Activated CD8-positive, alpha-beta T cell treated with anti-CD3 and anti-CD28 coated beads, Interleukin-2, amount 10 ng/mL, durations not matched to agents 7 days and 5 days (primary cell): ENCODE measurements at places on chromosomes 16 and 17.
A peak's percentile ranks its signal among the peaks of the same experiment; 100 is the strongest.

GRCh38 chr17:40474419-40475002, 26.9 kb downstream of the TNS4 start:
- H3K4me3 ChIP-seq, result no peak overlapping the region
- H3K4me1 ChIP-seq, result peaks cover 34% of the 10 kb centered on the region
- H3K27ac ChIP-seq, result peak overlapping the region; percentile 46
- H3K36me3 ChIP-seq, result peaks cover 14% of the 10 kb centered on the region

DNA sequence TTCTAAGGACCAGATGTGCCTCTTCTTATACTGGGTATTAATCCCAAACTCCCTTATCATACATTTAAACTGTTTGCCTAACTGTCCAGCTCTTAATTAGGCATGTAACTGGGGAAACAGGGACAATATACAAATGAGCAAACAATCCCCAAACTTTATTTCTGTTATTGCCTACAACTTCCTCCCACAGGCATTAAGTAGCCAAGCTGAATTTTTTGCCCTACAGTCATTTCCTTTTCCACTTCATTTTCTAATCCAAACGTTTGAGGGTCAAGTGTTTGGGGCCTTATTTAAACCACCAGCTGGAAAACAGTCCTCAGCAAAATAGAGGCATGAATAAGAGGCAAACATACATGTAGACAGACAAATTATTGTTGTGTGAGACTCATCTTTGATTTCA, 77.4 kb upstream of the CCL2 start:
- H3K4me1 ChIP-seq, result peaks cover 5% of the 10 kb centered on the region
- H3K27ac ChIP-seq, result no peak overlapping the region
- H3K4me3 ChIP-seq, result no peak overlapping the region
- DNase-seq, result no peak
- H3K27me3 ChIP-seq, result peaks cover 16% of the 10 kb centered on the region

DNA sequence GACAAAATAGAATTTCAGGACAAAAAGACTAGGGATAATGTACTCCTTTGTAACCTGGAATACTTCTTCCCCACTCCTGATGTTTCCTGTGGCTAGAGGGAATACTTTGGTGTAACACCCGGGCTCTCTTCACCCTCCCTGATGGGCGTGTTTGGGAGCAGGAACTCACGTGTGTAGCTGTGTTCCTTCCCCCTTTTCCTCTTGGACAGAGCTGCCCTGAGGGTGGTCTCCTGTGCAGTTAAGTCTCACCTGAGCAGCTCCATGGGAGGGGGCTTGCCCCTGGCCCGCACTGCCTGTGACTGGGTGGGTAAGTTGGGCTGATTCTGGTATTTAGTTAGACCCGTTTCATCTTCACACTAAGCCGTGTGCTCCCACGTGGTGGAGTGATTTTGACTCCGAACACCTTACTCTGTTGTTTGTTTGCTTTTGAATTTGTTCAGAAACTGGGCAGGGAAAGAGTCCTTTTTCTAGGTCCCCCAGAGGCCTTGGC, 87.9 kb downstream of the OR1D5 start:
- H3K36me3 ChIP-seq, result no peaks in the 10 kb centered on the region
- no peak overlapping the region for H3K27ac ChIP-seq
- no peak overlapping the region for H3K4me3 ChIP-seq
- DNase-seq, result no peak
- H3K4me1 ChIP-seq, result no peaks in the 10 kb centered on the region

- H3K4me3 ChIP-seq, result no peak overlapping the region
- no peaks in the 10 kb centered on the region for H3K4me1 ChIP-seq
- H3K27me3 ChIP-seq, result peaks cover 14% of the 10 kb centered on the region
- no peak overlapping the region for H3K27ac ChIP-seq
- no peak for DNase-seq
Measured at GRCh38 chr17:77273397-77274085, 132.8 kb downstream of the SEC14L1 start.

DNA sequence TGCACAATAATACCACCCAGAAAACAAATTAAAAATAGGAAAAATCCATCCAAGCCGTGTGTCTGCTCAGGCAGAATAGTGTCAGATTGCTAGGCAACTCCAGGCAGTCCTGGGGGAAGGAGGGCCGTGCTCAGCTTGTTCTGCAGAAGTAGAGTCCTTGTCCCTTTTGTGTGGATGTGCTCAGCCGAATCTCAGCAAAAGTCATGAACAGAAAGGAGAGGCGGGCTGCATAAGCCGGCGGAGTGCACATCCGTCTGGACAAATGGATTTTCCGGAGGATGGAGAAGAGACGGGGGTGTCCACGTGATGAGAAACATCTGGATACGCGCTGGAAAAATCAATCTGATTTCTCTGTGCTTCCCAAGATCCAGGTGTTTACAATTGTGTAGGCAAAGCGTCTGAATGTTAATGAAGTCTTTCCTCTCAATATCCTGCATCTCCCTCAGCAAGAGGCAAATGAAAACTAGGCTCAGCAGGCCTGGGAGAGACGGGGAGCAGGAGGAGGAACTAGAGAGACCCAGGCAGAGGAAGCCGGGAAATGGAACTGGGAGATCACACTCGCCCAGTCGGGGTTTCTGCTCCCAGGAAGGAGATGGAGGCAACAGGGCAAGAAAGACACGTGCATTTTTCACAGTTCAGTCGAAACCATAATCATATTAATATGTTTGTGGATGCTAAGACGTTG, 7.7 kb upstream of the RBFOX3 start:
- no peaks in the 10 kb centered on the region for H3K27me3 ChIP-seq
- no peak overlapping the region for H3K27ac ChIP-seq
- no peaks in the 10 kb centered on the region for H3K4me1 ChIP-seq

DNA sequence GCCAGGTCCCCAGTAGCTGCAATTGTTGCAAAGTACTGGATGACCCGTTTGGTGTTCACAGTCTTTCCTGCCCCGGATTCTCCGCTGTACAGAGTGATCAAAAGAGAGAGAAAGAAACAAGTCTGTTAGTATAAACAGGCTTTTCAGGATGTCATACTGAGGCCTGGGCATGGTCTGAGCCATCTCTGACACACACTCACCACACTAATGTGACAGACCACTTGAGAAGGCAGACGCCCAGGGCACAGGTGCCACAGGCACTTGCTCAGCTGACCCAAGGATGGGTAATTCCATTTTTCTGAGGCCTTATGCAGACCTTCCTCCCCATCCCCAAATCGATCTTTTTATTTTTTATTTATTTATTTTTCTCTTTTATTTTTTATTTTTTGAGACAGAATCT, 7.5 kb downstream of the MYH3 start:
- DNase-seq, result no peak
- H3K27me3 ChIP-seq, result no peaks in the 10 kb centered on the region
- H3K4me1 ChIP-seq, result peaks cover 12% of the 10 kb centered on the region
- H3K4me3 ChIP-seq, result no peak overlapping the region
- H3K27ac ChIP-seq, result no peak overlapping the region
- no peaks in the 10 kb centered on the region for H3K36me3 ChIP-seq

DNA sequence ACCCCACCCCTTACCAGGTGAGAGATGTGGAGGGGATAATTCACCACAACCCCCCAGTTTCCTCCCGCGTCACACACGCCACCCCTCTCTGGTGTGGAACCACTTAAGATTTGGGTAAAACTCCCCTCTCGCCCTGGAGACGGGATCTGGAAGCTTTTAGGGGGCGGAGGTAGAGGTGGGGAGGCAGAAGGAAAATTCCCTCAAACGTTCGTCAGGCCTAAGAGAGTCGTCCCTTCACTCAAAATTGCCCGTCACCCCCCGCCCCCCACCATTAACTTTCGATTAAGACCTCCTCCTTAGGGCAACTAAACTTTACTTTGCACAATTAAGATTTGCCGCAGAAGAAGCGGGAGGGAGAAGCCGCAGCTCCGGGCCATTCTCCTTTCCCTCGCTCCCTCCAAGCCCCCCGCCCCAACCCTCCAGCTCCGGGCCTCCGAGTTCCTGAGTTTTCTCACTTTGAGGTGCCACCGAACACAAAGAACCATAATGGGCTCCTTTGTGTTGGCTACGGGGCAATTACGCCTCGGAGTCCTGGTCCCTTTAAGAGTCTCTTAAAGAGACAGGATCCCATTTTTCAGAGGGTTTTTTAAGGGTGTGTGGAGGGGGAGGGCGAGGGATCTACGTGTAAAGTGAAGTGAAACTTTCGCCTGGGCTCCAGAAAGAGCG, 985 bp upstream of the FZD2 start:
- peaks cover 26% of the 10 kb centered on the region for H3K4me1 ChIP-seq
- H3K4me3 ChIP-seq, result peak overlapping the region; percentile 82
- peak overlapping the region; percentile 33 for H3K27ac ChIP-seq
- peak; percentile 46 for DNase-seq
- H3K36me3 ChIP-seq, result peaks cover 8% of the 10 kb centered on the region
- H3K27me3 ChIP-seq, result peaks cover 63% of the 10 kb centered on the region
